ENCODE measurements at places on chromosomes 13 and 19. TPM values are rescaled to one million over a fixed set of nuclear protein-coding genes. Genes with fewer than 3 reads are reported as not detected.

The KLC3 gene
- total RNA-seq: not detected

GRCh38 chr19:15048885-15049541 lies at the start of gene CASP14:
Gene CASP14, plus strand, starts transcription at chr19:15049480. Its CDS starts 2,772 bp downstream, at chr19:15052252.
- no peaks in the 10 kb centered on the region for H3K4me1 ChIP-seq
- H3K4me3 ChIP-seq: no peak within 1 kb of the TSS
- H3K27ac ChIP-seq: no peak within 1 kb of the TSS
- H3K36me3 ChIP-seq: no peaks in the 10 kb centered on the region
- no peaks in the 10 kb centered on the region for H3K27me3 ChIP-seq

The PAK4 gene
- total RNA-seq: 10.4 TPM

GRCh38 chr13:52921194-52921593 lies 72.8 kb upstream of the PCDH8 start:
- no peaks in the 10 kb centered on the region for H3K36me3 ChIP-seq
- DNase-seq: no peak
- H3K4me3 ChIP-seq: no peak overlapping the region
- H3K27ac ChIP-seq: no peak overlapping the region

The PLVAP gene
- total RNA-seq: 0.24 TPM

The DCT gene
- total RNA-seq: 1.2 TPM

Data from naive thymus-derived CD4-positive, alpha-beta T cell (primary cell).